ENCODE measurements at places on chromosomes 3 and 15.
A peak's percentile ranks its signal among the peaks of the same experiment; 100 is the strongest.

DNA sequence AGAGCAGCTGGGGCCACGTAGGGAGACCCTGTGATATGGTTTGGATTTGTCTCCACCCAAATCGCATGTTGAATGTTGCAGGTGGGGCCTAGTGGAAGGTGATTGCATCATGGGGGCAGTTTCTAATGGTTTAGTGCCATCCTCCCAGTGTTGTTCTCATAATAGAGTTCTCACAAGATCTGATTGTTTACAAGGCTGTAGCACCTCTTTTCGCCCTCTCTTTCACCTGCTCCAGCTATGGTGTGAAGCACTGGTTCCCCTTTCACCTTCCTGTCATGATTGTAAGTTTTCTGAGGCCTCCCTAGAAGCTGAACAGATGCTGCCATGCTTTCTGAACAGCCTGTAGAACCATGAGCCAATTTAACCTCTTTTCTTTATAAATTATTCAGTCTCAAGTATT lies 198.9 kb upstream of the CBLB start:
- no peak for DNase-seq

DNA sequence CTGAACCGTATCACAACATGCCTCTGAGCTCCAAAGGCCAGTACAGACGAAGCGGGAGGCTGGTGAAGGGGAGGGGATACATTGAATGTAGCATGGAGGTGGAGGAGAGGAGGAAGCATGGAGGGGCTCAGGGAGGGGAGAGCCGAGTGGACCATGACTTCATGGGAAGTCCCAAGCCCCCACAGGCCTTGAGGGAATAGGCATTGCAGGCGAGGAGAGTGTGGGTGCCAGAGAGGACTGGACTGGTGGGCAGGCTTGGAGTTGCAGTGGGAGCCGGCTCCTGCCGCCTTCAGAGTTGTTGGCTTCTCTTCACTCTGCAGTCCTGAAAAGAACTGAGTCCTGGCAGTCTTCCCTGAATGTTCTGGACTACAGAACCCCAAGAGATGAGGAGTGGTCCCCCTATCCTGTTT lies 3.3 kb upstream of the RNU6-1 start:
- DNase-seq, result no peak

DNA sequence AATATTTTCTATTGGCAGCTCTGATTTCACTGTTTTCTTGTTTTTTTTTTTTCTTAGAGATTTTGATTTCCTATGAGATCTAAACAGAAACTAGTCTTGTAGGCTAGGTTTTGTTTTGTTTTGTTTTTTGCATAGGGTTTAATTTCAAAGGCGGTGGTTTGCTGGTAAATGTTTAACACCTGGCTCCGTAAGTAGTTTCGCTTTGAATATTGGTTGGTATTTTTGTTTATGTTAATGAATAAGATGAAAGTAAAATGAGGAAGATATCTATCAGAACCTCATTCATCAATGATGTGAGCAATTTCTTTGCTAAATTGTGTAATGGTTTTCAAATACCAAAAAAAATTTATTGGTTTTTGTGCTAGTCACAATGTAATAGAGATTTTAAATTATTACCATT lies 39.7 kb upstream of the TM4SF1 start:
- no peak for DNase-seq

- DNase-seq, result no peak
These were observed 29.1 kb downstream of the FLNB start for GRCh38 chr3:58037141-58037910.

DNA sequence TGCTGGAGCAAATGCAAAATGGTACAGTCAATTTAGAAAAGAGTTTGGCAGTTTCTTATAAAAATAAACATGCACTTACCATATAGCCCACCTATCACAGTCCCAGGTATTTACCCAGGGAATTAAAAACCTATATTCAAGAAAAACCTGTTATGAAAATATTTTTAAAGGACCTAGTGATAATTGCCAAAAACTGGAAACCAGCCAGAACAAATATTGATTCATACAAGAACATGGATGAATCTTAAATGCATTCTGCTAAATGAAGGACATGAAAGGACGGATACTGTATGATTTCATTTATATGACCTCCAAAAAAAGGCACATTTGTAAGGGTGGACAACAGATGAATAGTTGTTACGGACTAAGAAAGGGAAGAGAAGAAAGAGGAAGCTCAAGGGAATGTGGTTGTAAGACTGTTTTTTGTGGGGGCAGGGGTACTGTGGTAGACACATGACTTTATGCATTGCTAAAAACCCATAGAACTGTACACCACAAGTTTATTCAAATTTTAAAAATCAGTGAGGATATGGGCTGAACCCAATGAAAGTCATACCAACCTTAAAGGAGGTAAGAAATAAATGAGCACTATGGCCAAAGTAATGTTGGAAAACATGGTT lies 61.0 kb downstream of the ZBBX start:
- no peak for DNase-seq

GRCh38 chr3:37114251-37115145 lies 59.9 kb downstream of the LRRFIP2 start:
- DNase-seq, result no peak

GRCh38 chr3:126743781-126744180 lies 39.7 kb downstream of the CHCHD6 start:
- DNase-seq, result no peak

GRCh38 chr15:53611145-53611920 lies 148.1 kb downstream of the WDR72 start:
- no peak for DNase-seq

DNA sequence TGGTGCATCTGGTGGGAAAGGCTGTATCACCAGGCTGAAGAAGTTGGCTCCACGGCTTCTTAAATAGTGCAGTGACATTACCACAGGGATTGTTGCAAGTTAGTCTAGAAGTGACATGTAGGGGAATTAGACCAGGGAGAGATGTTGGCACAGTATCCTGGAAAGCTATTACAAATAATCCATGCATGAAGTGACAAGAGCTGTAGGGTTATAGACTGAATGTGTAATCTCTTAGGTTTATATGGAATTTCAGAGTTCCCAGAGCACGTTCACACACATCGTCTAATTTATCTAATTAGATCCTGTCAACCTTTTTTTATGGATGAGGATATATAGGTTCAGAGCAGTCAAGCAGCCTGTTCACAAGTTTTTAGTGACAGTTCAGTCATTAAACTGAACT lies 37.3 kb upstream of the APH1B start:
- DNase-seq, result no peak

DNA sequence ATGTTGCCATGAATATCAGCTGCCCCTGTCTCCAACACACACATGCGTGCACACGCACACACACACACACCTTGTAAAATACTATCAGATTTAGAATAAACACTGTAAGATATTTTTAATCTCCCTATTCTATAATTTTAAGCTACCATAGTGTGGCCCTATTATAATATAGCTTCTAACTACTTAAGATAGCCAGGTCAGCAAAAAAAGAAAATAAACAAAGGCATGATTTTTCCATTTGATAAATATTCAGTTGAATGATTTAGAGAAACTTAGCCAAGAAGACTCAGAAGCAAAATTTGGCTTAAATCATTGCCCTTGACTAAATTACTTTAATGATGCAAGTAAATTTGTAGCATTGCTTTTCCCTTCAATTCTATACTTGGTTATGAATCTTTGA lies 162.2 kb downstream of the ALCAM start:
- DNase-seq, result no peak

GRCh38 chr3:114221165-114221880 lies 16.1 kb downstream of the ZNF80 start:
- DNase-seq, result peak; percentile 49

DNA sequence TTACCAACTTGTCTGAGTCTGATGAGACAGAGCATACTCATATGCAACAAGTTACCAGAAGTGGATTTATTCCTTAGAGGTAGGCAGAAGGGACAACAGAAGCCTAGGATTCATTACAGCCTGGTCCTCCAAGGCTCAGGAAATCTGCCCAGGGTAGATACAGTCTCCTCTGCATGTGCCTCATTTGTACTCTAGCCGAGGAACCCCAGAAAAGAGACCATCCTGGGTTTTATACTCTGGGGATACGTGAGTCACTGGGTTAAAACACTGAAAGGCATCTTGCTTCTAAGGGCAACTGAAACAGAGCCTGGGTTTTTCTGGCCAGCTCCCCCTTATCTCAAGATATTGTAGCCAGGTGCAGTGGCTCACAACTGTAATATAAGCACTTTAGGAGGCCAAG lies 45.6 kb downstream of the TLNRD1 start:
- no peak for DNase-seq

GRCh38 chr3:183247011-183247589 lies 6.0 kb upstream of the B3GNT5 start:
- no peak for DNase-seq

DNA sequence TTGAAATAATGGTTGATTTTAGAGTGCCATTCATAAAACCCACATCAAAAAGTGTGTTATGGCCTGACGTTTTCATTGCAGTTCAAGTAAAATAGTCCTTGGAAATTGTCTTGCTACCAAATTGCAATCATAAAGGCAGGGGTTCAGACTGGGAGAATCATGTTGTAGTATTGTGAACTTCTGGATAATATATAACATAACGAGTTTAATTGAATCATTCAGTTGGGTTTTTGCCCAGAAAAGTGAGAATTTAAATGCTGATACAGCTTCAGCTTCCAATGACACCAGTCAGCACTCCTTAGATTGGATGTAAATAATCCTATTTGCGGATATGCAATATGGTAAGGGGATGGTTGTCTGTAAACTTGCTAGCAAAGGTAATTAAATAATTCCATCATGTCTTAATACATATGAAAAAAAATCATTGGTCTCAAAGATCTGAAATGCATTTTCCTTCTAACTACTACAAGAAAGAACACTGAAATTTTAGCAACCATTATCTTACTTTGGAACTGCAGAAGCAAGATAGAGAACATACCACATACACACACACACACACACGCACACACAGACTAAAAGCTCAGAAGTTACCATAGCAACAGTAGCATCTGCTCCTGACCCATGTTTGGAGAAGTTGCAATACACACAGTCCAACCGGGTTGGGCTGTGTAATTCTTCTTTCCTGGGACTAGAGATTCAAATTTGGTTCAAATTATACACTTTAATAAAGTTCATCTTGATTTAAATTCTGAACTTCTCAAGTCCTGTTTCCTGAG lies 686.2 kb upstream of the NR2F2 start:
- DNase-seq, result no peak

DNA sequence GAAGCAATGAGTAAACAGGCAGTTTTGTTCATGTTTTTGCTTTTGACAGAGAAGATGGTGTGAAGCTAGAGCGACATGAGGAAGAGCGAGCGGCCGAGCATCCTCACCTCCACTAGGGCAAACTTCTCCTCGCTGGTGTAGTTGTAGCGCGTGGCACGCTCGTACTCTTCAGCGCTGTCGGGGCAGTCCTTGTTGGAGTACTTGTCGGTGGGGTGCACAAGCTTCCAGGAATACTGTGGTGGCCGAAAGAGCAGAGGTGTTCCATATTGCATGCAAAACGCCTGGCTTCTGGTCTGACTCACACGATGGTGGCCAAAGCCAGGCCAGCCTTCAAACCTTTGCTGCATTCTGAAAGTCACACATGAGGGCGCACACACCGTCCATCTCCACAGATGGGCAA lies 54.3 kb downstream of the CYFIP1 start:
- DNase-seq, result no peak

GRCh38 chr3:116087426-116087825 lies 357.9 kb downstream of the LSAMP start:
- no peak for DNase-seq

GRCh38 chr15:68429691-68430470 lies 2.1 kb downstream of the ITGA11 start:
- no peak for DNase-seq

DNA sequence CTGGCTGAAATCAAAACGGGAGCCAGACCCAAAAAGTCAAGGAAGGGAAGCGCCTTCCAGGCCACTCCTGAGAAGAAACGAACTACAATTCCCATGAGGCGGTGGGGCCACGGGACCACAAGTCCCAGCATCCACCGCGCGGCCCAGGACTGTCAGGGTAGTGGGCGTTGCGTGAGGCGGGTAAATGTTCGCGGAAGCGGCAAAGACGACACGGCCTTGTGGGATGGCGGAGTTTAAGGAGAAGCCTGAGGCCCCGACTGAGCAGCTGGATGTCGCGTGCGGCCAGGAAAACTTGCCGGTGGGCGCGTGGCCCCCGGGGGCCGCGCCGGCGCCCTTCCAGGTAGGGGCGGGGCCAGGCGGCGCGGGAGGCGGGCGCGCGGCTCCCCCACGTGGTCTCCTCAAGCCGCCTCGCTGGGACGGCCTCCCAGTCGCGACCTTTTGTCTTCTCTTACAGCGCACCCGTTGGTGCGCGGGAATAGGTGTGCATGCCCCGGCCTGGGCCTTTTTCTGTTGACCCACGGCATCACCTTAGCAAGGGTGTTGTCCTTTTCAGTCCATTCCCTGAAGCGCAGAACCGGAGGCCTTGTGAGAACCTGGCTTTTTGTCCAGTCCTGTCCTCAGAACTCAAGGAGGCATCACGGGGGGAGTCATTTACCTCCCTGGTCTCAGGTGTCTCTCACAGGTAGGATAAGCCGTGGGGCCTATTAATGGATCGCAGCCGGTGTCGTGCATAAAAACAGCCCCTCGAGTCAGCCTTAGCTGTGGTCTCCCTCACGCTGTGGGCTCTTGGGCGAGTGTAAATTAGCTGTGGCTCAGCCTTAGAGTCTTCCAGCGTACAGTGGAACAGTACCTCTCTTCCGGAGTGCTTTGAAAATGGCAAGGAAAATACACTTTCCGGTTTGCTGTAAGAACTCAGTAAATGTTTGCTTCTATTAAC lies at the start of gene SETMAR:
Gene SETMAR (plus strand): TSS at position 183 of the 937 bp plus-strand sequence. CDS start 2 bp downstream, at position 185.
- DNase-seq, result peak; percentile 64

DNA sequence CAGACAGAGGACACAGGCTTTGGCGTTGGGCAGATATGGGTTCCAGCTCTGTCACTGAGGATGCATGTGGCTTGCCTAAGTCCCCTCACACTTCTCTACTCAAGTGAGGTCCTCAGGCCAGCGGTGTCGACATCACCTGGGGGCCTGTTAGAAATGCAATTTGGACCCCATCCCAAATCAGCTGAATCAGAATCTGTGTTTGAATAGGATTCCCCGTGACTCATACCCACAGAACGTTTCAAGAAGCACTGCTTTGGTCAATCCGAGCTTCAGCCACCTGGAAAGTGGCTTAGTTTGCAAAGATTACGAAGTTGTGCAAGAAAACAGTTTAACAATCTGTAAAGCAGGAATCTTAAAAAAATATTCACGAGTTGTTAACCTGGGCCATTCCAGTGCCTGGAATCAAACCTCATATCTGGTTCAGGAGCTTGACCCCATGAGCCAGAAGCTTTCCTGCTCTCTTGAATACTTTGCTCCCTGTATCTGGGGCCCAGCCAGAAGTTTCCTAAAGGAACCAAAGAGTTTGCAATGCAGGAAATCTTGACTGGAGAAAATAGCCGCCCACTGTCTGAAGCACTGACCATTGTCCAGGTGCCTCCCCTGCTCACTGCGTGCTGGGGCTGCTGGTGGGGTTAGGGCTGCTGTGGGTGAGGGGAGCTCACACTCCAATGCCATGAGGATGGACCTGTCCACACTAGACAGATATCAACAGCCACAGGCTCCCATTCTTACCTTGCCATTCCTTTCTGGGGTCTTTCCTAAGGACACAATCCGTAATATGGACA lies 208.5 kb upstream of the LINGO1 start:
- no peak for DNase-seq

- no peak for DNase-seq
These were observed 30.5 kb upstream of the GNB5 start for GRCh38 chr15:52221730-52222129.

GRCh38 chr15:100849021-100849854 lies 30.4 kb upstream of the ALDH1A3 start:
- peak; percentile 16 for DNase-seq

- no peak for DNase-seq
These were observed 40.4 kb downstream of the PRR23E start for GRCh38 chr3:127233371-127233770.

- no peak for DNase-seq
These were observed 10.3 kb upstream of the KIF7 start for GRCh38 chr15:89665449-89666181.
